ENCODE measurements at places on chromosomes 7 and 10. TPM values are rescaled to one million over a fixed set of nuclear protein-coding genes. Genes with fewer than 3 reads are reported as not detected.

- no peak for DNase-seq
Measured at GRCh38 chr7:30178748-30179436, 44.1 kb downstream of the MTURN start.

DNA sequence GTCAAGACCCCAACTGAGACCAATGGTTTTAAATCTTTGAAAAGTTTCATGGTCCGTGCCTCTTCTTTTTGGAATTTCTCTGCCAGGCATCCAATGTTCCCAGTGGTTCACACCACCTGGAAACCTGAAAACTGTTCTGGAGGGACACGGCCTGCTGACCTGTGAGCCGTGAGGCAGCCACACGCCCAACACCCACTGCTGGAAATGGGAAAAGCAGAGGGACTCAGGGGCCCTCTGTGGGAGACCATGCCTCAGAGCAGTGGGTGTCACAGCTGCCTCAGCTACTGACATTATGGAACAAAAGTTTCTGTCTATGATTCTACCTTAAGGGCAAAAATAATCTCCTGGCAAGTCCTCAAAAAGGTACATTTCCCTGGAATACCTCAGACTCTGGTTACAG, 70.4 kb upstream of the VIPR2 start:
- DNase-seq = no peak

DNA sequence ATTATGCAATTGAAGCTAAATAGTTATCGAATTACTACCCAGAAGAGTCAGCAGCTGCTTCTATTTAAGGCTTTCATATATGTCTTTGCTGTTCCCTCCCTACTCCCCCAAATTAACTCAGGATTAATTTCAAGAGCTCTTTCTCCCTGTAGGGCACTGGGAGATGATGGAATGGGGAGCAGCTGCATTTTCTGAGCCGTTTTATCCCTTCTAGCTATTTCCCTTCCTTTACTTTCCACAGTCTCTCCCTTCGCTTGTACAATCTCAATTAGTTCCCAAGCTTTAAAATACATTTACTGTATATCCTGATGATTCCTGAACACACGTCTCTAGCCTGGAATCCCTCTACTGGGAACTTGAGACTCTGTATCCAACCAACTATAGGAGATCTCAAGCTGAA, 19.8 kb upstream of the TSPAN12 start:
- DNase-seq = no peak

DNA sequence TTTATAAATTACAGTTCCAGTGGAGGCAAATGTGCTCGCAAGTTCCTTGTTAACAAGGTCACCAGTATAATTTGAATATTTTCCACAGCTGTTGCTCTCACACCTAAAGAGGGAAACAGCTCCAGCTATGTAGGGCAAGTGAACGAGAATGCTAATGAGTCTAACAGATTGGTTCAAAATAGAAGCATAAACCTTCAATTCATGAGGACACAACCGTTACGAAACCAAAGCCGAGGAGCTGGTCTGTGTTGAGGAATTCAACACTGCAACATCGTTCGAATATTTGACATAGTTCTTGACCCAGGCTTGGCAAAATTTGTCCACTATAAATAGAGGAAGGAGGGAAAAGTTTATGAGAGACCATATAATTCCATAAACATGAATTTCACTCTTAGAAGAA, 161.3 kb downstream of the KLF6 start:
- DNase-seq = no peak

DNA sequence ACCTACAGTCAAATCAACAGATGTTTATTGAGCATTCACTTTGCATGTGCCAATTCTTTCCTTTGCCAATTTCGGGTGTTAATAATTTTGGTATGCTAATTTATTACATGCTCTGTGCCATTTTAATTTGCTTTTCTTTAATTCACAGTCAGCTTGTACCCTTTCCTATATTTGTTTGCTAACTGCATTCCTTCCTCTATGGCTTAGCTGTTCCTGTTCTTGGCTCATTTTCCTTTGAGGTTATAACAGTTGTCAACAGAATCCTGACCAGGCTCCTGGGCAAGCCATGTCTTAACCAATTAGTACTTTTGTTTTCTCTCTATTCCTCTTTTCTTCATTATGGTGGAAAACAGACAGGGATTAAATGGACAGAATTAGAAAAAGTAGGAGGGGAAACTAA, 73.6 kb upstream of the RPA3 start:
- DNase-seq = no peak

- no peak for DNase-seq
Measured at GRCh38 chr10:49388161-49388560, 7.7 kb downstream of the DRGX start.

DNA sequence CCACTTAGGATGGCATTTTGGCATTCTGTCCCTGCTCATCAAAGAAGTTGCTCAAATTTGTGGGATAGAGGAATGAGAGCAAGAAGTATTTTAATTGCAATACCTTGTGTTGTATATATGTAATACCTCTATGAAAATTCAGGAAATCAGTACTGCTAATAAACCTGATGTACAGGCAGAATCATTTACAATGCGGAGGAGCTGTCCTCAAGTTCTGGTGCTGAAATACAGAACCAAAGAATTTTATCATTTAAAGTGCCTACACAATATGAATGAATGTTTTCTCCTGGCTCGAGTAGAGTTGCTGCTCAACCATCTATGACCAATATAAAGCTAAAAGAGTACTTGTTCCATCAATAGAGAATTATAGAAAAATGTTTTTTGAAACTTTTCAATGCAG, 305.8 kb downstream of the PLXNA4 start:
- no peak for DNase-seq

DNA sequence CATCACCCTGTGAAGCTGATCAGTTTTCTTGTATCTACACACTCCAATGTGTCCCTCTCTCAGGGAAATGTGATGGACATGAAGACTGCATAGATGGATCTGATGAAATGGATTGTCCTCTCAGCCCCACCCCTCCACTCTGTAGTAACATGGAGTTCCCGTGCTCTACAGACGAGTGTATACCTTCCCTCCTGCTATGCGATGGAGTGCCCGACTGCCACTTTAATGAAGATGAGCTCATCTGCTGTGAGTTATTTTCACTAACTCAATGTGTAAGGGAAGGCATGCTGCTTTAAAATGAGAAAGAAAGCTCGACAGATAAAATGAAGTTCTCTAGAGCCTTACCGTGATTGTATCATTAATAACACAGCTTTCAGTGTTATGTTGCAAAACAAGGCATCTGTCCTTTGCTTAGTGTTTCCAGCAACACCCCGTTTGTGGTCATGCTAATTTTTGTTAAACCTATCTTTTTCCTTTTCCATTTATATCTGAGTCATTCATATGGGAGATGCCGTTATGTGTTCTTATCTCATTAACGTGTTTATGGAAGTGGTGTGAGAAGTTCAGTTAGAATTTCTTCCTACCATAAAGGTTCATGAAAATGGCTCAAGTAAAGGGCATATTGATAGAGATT, 220.9 kb upstream of the PLXDC2 start:
- DNase-seq = no peak

GRCh38 chr10:113960617-113961181, 83.0 kb upstream of the ADRB1 start:
- no peak for DNase-seq

DNA sequence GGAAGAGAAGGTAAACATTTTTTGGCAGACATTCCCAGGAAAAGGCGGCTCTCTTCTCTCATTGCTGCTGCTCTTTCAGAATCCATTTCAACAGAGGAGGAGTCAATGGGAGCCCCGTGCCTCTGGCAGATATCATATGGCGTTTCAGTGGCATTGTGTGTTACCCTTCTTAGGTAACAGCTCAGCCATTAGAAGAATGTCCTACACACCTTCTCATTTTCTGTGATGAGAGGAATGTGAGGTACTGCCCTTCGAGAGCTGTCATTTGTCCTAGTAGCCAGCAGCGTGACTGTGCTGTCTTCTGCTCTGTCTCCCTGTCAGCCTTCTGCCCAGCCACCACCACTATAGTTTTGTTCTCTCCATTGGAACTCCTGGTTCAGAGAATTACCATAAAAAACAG, 102.4 kb downstream of the EGFR start:
- DNase-seq = no peak

GRCh38 chr10:32417911-32418547, 27.9 kb upstream of the CCDC7 start:
- DNase-seq = no peak

DNA sequence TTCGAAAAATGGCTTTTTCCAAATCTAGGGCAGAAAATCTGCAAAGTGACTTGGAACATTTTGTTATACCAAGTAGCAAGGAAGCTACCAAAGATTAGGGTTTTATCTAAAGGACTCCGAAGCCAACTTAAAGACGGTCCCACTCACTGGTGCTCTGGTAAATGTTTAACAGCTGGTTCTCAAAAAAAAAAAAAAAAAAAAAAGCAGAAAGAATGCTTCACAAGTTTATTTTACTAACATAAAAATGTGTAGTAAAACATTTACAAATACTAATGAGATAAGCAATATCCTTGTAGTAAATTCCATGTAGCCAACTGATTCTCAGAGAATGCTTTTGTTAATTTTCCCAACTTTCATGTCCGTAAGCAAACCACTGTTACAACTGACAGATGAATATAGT, 38.4 kb downstream of the TAF3 start:
- DNase-seq = no peak

The TRIM74 gene
- total RNA-seq = not detected

The XRCC2 gene
- 0.60 TPM for total RNA-seq

The HACD1 gene
- 173 TPM for total RNA-seq

The CFAP69 gene
- 3.8 TPM for total RNA-seq

The PPA1 gene
- 99.9 TPM for total RNA-seq

The PLAC9 gene
- 34.3 TPM for total RNA-seq

The CEP55 gene
- total RNA-seq = 0.66 TPM

The GIMAP4 gene
- total RNA-seq = 31.2 TPM

The POLR2J3 gene
- 8.6 TPM for total RNA-seq

The AKR1B15 gene
- not detected for total RNA-seq

The CBX3 gene
- 58.5 TPM for total RNA-seq

The PTPRN2 gene
- total RNA-seq = 1.3 TPM

The PRKAG2 gene
- total RNA-seq = 130 TPM

The NEURL1 gene
- total RNA-seq = 0.14 TPM

The SLC26A3 gene
- 0.33 TPM for total RNA-seq

The NUTM2B gene
- total RNA-seq = 0.52 TPM

The CCDC7 gene
- 24.7 TPM for total RNA-seq
